GM12864 (cell line): ENCODE measurements at places on chromosomes 7 and 10.

GRCh38 chr10:61138708-61139591, 195.0 kb upstream of the RHOBTB1 start:
- DNase-seq: no peak

DNA sequence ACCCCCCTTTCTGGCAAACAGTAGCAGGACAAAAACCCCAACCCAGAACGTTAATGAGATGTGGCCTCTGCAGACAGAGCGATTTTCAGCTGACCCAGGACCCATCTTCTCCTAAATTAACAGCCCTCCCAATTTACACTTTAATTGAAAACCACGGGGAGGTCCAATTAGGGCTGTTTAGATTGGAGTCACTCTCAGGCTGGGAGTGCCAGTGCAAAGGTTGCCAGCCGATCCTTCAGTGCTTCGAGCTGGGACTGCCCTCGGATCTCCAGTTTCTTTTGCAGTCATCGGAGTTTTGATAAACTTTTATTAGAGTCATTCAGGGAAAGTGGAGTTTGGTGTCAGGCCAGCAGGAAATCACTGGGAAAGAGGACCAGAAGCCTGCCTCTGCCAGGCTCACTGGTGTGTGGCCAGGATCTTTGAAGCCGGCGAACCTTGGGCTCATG, 108.0 kb downstream of the DOCK1 start:
- DNase-seq: no peak

- no peak for DNase-seq
These were observed 386.5 kb downstream of the INHBA start for GRCh38 chr7:41316410-41316809.

DNA sequence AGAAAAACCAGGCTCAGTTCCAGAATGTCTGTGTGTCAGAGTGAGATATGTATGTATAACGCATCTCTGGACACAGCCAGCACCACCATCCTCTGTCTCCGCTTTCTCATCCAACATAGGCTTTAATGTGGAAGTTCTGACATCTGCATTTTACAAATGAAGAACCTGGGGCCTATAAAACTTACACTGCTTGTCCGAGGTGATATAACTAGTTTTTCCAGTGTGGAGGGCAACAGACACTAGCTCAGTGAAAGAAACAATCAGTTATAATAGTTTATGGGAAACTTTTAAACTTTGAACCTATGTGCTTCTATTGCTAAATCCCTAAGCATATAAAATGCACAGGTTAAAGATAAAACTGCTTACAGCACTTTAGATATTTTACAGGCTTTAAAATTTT, 208.7 kb downstream of the CRPPA start:
- no peak for DNase-seq

DNA sequence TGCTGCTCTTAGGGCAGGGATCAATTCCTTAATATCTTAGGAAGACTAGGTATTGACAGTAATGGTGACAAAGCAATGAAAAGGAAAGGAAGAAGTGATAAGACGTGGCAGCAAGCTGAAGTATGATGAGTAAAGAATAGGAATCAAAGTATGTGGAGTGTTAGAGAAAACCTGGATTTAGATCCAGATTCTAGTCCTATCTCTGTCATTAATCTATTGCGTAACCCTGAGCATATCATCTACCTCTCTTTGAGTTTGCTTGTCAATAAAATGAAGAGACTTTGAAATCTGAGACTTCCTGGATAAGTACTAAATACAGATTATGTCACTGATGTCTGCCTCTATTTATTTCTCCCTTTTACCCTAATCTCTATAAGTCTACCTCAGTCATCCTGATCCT, 89.2 kb downstream of the PTEN start:
- DNase-seq: no peak

DNA sequence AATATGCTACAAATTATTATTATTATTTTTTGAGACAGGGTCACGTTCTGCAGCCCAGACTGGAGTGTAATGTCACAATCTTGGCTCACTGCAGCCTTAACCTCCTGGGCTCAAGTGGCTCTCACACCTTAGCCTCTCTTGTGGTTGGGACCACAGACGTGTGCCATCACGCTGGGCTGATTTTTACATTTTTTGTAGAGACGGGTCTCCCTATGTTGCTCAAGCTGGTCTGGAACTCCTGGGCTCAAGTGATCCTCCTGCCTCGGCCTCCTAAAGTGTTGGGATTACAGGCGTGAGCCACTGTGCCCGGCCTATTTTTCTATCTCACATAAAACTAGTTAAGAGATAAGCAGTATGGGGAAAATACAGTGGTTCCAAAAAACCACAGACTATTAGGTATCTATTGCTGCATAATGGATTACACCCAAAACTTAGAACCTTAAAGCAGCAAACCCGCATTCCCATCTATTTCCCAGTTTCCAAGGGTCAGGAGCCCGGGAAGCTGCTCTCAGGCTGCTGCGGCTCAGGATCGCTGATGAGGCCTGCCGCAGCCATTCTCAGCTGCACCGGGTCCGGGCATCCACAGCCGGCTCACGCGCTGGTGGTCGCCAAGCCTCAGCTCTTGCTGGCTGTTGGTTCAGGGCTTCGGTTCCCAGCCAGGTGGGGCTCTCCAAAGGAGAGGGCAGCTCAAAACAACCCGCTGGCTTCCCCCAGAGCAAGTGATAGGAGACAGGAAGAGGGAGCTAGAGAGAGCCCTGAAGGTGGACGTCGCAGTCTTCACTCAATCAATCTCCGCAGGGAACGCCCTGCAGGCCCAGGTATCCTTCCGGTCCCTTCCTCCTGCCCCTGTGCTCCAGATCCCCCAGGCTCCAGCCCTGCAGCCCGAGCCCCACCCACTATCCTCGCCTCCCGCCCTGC, 128.2 kb downstream of the UBE2H start:
- DNase-seq: no peak

- DNase-seq: no peak
These were observed 469.3 kb upstream of the KLF6 start for GRCh38 chr10:4254101-4254994.

- DNase-seq: no peak
These were observed 6.1 kb upstream of the PDK4 start for GRCh38 chr7:95602421-95602820.

GRCh38 chr7:130529417-130529816, 37.5 kb downstream of the MEST start:
- DNase-seq: no peak
